Activated CD8-positive, alpha-beta memory T cell treated with anti-CD3 and anti-CD28 coated beads, Interleukin-2, amount 50 U/mL, for 4 hours (primary cell): ENCODE measurements at places on chromosomes 3 and 15.

DNA sequence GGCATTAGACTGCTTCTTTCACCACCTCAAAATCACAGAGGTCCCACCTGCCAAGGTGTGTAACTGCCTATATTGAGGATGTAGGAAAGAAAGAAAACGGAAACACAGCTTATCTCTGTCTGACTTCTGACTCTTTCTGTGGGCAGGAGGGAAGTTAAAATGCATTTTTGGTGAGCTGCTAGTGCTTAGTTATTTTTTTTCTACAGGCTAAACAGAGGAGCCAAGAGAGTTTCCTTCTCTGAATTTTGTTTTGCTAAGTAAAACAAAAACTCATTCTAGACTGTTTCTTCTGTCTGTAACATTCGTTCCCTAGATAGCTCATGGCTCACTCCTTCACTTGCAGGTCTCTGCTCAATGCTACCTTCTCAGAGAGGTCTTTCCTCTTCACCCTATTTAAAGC, 18.8 kb upstream of the AMOTL2 start:
- DNase-seq = no peak

GRCh38 chr3:158992463-158992862, 190.6 kb downstream of the MFSD1 start:
- no peak for DNase-seq

DNA sequence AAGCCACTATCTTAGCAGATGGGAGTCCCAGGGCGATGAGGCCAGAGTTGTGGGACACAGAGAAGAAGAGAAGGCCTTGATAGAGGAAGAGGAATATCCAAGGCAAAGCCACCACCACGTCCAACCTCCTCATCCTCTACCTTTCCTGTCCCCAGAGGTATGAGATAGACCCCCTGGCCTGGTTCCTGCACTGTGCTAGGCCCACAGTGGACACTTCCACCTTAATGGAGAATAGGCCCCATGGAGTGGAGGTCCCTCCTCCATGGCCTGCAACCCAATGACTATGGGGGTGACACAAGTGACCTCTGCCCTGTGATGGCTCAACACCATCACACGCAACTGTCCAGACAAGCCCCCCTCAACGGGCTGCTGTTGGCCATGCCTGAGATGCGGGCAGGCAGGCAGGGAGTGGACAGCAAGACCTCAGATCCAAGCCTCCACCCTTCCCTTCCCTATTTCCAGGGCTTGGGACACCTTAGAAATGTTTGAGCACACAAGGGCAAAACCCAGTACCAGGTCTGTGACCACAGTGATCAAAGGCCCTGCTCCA, 36.8 kb downstream of the GRAMD2A start:
- no peak for DNase-seq

GRCh38 chr15:45105586-45105985, 8.4 kb downstream of the DUOX2 start:
- DNase-seq = no peak

- DNase-seq = no peak
Observed at GRCh38 chr3:161905520-161906132, 409.0 kb downstream of the OTOL1 start.

DNA sequence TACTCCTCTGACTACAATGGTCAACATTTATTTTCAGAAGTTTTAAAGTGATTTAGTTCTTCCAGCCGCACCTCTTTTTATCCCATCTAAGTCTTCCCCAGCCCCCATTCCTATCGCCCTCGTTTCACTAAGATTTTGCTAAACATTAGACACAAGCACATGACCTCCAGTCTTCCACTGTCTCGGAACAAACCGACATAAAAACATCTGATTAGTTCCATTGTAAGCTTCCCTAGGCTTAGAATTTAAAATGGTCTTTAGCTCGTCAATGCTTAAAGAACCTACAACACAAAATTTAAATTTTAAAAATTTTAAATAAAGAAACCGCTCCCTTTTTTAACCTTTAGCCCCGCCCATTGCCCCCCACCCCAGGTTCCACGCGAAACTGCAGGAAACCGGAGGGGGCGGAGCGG, 284 bp upstream of the TSC22D2 start:
- DNase-seq = no peak

- no peak for DNase-seq
Observed at GRCh38 chr3:38267662-38268061, 2.0 kb downstream of the SLC22A13 start.

DNA sequence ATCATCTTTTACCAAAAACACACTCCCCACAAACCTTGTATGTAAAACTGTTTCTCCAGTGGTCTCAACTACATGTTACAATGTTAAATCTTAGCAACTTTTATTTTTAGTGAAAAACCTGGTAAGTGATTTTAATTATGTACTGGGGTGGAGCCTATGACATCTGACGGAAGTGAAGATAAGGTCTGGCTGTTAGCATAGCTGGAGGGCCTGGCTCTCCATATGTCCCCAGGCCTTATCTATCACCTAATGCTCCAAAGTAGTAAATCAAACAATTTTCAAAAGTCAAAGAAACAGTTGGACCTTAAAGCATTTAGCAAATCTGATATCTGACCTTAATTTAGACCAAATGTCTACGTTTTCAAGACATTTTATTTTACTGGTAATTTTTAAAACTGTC, 173.6 kb upstream of the SMAD3 start:
- DNase-seq = no peak

DNA sequence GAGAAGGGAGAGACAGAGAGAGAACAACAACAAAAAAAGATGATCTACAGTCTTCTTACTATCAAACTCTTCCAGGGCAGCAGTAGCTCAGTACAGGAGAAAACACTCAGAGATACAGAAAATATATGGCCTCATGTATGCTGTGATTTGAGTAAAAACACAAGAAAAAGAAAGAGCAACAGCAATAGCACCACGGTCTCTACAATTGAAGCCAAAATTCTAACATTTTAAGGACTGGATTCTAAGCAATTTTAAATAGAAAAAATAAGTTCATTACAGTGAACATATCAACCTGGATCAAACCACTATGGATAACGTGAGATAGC, 43.5 kb upstream of the ALCAM start:
- no peak for DNase-seq
